ENCODE measurements at places on chromosomes 5 and 9.
A peak's percentile ranks its signal among the peaks of the same experiment; 100 is the strongest.

DNA sequence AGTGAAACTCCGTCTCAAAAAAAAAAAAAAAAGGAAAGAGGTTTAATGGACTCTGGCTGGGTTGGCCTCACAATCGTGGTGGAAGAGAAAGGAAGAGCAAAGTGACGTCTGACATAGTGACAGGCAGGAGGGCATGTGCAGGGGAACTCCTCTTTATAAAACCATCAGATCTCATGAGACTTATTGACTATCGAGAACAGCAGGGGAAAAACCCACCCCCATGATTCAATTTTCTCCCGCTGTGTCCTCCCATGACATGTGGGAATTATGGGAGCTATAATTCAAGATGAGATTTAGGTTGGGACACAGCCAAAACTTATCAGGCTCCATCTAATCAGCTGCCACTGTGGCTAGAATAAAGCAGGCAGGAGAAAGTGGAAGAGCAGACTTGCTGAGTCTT lies 610.4 kb upstream of the NUDT12 start:
- no peak for DNase-seq

- DNase-seq: no peak
These were observed 94.8 kb downstream of the RCL1 start for GRCh38 chr9:4887556-4887955.

DNA sequence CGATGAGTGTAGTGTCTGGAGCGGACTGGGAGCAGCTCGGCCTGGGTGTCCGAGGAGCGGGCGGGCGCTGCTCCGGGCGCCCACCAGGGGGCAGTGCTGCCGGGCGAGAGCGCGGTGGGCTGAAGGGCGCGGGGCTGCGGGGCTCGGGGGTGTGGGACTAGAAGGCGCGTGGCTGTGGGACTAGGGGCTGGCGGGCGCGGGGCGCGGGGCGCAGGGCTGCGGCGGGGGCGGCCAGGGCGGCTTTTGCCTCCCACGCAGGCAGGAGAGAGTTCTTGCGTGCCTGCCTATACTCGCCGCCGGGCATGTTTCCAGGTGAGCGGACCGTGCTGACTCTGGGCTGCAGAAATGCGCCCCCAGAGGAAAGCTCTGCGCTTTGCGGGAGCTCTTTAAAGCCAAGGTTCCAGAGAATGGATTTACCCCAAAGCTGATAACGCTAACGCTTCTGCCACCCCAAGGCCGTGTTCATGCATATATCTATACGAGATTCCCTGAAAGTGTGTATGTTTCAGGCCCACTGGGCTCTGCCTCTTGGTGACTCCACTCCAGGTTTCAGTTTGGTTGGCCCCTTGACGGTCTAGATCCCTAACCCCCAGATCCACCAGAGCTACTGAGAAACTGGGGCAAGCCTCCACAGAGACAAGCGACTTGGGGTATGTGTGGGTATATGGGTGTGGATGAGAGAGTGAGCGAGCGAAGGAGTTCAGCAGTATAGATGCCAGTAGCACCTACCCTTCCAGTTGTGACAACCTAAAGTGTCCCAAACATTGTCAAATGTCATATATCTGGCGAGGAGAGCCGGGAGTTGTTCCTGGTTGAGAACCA lies 56.2 kb downstream of the ACER2 start:
- peak; percentile 44 for DNase-seq

- peak; percentile 38 for DNase-seq
These were observed 5.4 kb upstream of the FOXI1 start for GRCh38 chr5:170100066-170100943.

GRCh38 chr5:81395262-81395661 lies 1.3 kb upstream of the ACOT12 start:
- no peak for DNase-seq

GRCh38 chr9:82252116-82252515 lies 263.5 kb downstream of the SPATA31D1 start:
- no peak for DNase-seq

DNA sequence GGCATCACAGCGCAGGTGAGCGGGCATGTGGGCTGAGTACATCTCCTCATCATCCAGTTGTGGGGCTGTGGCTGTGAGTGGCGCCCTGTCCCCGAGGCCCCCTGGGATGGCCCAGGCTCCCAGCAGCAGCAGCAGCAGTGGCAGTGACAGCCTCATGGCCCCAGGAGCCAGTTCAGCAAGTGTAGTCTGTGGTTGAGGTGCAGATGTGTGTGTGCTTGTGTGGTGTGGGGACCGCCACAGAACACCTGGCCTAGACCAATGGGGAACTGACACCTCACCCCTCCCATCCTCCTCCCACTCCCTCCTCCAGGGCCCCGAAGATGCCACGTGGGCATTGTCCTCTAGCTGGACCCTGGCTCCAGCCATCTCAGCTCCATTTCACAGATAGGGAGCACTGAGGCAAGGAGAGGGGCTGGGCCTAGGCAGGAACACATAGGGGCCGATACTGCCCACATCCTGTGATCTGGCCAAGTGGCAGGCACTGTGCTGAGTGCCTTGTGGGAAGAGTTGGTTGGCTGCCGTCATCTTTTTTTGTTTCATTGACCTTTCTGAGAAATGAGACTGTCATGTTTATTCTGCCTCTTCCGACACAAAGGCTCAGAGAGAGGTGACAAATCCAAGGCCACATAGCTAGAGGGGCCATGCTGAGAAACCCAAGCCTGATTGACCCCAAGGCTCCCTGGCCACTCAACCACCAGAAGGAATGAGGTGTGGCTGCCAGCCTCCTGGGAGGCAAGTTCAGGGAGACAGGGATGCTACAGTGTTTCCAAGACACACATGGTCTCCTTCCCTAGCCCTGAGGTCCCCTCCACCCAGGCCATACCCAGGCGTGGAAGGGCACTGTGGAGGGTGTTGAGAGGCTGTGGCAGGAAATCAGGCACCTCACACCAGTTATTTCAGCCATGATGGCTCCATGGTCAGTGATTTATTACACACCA lies at the start of gene MZB1:
MZB1 (minus strand) TSS at position 213 of the 938 bp plus-strand sequence; CDS start at position 156, 57 bp downstream.
- no peak for DNase-seq

- no peak for DNase-seq
These were observed 118.2 kb upstream of the TXNDC8 start for GRCh38 chr9:110455860-110456259.

- no peak for DNase-seq
These were observed 14.3 kb upstream of the ANXA1 start for GRCh38 chr9:73137286-73137899.

- DNase-seq: no peak
These were observed 72.4 kb downstream of the MFAP3 start for GRCh38 chr5:154111214-154111613.

DNA sequence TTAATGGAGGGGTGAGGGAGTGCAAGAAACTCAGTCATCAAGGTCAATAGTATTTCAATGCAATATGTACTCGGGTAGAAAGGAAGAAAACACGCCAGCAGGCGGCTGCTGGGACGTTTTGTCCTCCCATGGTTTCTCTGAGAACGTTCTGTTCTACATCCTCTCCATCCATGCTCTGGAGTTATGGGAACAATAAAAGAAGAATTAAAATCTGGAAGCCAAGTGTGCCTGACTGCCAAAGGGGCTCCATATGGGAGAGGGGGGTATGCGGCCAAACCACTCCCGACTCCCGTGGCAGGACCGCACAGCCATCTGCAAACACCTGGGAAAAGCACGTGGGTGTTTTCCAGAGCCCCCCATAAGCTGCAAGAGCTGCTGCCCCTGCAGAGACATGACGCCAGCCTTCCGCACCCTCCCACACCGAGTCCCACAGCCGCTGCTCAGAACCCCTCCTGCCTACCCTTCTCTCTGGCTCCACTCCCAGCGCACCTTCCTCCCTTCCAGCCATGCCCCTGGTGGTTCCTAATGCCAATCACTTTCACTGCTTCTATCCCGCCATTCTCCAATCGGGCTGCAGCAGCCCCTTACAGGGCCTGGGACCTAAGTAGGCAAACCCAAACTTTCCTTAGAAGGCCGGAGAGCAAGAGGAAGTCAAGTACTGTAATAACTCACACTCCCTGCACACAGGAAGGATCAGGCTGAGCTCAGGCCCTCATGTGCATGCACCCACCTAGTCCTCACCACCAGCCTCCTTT lies 241.6 kb downstream of the SYK start:
- no peak for DNase-seq

DNA sequence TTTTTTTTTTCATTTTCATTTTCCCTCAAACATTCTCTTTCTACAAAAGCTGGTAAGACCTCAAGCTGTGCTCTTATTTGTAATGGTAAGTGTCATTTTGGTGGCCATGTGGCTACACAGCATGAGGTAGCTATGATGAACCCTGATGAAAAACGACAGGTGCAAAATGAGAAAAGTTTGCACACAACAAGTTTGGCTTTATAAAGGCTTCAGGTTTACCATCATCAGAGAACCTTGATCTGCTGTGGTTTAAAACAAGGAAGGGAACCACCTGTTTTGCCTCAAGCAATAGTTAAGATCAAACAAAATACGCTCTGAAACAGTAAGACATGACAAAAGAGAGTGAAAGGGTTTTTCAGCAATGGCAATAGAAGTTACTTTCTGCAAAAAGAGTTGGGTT lies 1124.6 kb upstream of the ACO1 start:
- DNase-seq: no peak

DNA sequence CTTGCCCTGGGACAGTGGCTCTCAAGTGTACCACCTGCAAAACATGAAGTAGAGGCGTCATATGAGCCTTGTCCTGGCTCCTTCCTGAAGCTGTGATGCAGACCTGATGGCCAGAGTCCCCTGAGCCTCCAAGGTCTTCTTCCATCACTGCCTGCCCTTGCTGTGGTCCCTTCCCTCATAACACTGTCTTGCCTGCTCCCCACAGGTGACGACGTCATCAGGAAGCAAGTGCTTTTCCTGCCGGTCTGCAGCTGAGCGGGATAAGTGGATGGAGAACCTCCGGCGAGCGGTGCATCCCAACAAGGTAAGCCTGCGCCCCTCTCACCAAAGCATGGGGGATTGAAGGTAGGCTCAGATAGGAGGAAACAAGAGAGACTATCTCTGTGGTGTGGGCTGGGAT lies 107.3 kb downstream of the DAB2IP start:
- no peak for DNase-seq

GRCh38 chr9:78898234-78898633 lies 601.3 kb downstream of the PSAT1 start:
- no peak for DNase-seq

GRCh38 chr5:33690374-33691135 lies 201.2 kb downstream of the ADAMTS12 start:
- no peak for DNase-seq

- DNase-seq: no peak
These were observed 60.1 kb downstream of the VCAN start for GRCh38 chr5:83531661-83532060.

- DNase-seq: no peak
These were observed at the start of gene STOM for GRCh38 chr9:121369595-121370265. TSS of gene STOM (minus strand) at chr9:121370250. CDS start at chr9:121370187, 63 bp downstream.

GRCh38 chr9:127522727-127523126 lies 71.4 kb downstream of the LRSAM1 start:
- no peak for DNase-seq

DNA sequence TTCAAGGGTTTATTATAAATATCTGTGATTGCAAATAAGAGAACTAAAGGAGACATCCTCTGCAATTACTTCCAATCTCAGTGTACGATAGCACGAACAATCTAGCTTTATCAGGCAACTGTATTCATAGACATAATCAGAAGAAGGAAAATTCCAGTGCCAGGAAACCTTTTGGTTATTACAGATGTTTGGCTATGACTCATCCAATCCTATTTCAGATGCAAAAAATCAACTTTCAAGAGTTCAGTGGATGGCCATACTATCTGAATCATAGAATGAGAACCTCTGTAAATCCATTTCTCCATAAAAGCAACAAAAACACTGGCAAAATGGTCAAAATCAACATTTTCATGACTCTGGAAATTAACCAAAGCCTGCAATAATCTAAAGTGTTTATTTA lies 37.9 kb downstream of the GAS1 start:
- no peak for DNase-seq

- no peak for DNase-seq
These were observed 115.9 kb downstream of the ATPSCKMT start for GRCh38 chr5:10133830-10134229.

- DNase-seq: no peak
These were observed 15.5 kb upstream of the MARCHF6 start for GRCh38 chr5:10337986-10338385.

DNA sequence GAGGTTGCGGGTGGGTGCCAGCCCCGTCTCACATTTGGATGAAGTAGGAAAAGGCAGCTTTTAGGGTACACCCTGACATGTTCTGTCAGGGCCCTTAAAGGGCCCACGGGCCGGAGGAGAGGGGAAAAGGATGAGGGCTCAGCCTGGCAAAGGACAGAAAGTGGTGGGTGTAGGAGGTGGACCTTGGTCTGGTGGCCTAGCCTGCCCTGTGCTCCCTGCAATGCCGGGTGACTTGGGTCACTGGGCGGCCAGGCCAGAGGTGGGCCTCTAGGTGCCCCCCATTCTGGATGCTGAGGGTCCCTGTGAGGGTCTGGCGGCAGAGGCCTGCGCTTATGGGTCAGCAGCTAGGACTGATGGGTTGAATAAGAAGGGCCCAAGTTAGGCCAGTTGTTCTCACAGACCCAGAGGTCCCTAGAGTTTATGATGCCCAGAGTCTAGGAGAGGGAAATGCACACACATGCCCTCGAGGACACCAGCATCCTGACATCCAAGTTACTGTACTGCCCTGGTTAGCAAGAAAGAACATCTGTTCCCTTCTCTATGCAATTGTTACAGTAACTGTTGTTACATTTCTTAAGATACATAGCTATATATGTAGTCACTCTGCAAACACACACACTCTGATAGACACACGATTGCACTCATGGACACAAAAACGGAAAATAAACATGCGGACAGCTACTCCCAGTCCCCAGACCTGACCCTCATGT lies 12.5 kb downstream of the TRIM7 start:
- DNase-seq: no peak

GRCh38 chr5:73189871-73190376 lies 16.9 kb downstream of the TMEM174 start:
- DNase-seq: no peak

DNA sequence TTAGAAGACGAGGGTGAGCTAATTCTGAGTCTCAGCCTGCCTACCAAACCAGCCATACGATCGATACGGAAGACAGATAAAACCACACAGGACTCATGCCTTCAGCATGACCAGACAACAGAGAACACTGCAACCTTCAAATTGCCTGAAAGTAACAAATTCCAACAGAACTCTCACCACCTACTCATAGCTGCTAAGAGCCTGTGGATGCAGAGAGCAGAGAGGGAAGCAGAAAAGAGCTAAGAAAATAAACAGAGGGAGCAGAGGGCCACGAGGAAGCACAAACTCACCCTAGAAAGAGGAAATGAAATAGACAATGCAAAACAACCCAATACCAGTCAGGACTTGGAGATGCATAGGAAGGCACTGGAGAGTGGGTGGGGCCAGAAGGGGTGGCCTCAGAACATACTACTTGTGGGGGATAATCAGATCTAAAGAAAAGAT lies 86.7 kb upstream of the TAS2R1 start:
- DNase-seq: no peak

DNA sequence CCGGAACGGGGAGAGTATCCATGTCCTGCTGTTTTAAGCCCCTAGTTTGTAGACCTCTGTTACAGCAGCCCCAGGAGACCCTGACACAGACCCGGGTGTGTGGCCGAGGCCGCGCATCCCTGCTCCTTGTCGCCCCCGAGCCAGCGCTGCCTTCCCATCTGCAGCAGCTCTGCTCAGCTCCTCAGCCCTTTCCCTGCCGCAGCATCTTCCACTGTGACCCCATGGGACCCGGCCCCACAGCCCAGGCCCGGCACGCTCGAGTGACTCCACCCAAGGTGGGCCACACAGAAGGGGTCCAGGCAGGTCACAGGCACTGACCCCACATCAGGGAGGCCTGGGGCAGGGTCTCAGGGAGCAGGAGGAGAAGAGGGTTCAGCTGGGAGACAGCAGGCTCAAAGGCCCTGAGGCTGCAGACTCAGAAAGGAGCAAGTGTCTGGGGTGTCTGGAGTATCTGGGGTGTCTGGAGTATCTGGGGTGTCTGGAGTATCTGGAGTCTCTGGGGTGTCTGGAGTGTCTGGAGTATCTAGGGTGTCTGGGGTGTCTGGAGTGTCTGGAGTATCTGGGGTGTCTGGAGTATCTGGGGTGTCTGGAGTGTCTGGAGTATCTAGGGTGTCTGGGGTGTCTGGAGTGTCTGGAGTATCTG lies 31.2 kb downstream of the LHX3 start:
- no peak for DNase-seq
